ENCODE measurements at places on chromosomes 3 and 15.

- DNase-seq = no peak
Measured at GRCh38 chr15:39417366-39418134, 163.3 kb upstream of the THBS1 start.

GRCh38 chr15:55256281-55257011, 33.2 kb downstream of the RAB27A start:
- DNase-seq = no peak

- DNase-seq = no peak
Measured at GRCh38 chr3:51568036-51568435, 29.5 kb downstream of the RAD54L2 start.

DNA sequence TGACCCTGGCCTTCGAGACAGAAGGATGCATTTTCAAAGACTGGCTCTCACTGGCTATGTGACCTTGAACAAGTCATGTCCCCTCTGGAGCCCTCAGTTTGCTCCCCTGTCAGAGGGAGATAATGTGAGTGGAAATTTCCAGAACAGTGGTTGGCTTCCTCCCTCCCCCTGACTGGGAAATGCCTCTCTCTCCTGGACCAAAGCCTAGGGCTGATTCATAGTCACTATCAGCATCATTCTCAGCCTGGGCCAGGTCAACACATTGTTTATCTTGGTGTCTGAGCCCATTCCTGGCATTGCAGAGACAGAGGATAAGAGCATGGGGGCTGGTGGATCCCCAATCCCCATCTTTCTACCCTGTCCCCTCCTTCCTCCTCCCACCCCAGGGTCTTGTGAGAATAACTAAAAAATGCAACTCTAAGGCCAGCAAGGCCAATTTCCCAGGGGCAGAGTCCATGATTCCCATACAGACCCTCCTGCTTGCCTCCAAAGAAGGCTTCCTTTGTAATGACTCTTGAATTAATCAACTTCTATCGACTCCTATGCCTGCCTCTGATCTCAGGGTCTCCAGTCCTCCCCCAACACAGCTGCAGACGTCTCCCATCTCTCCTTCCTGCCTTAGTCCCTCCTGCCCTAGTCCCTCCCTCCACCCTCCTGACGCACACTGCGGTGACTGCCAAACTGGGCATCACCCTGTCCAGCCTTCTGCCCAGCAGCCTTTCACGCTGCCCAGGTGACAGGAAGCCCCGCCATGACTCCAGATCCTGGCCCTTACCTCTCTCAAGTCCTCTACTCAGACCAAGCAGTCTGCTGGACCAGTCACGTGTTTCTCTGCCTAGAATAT, 35.4 kb upstream of the CORO2B start:
- DNase-seq = peak; percentile 80

DNA sequence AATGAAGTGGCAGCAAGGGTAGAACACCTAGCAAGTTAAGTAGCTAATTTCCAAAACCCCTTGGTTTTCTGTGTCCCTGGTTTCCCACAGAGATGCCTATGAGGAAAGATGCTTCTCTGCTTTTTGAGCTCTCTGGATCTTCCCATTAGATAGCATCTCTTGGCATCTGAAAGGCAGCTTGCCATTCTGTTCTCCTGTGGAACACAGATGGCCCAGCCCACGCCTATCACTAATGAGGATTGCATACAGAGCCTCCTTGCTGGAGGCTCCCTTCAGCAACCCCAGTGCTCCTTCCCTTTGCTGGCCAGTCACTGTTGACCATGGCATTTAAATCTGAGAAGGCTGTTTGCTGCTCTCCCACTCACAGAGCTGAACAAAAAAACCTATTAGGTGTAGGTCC, 34.4 kb upstream of the ETV5 start:
- no peak for DNase-seq

- no peak for DNase-seq
Measured at GRCh38 chr3:30457726-30458125, 148.7 kb upstream of the TGFBR2 start.

DNA sequence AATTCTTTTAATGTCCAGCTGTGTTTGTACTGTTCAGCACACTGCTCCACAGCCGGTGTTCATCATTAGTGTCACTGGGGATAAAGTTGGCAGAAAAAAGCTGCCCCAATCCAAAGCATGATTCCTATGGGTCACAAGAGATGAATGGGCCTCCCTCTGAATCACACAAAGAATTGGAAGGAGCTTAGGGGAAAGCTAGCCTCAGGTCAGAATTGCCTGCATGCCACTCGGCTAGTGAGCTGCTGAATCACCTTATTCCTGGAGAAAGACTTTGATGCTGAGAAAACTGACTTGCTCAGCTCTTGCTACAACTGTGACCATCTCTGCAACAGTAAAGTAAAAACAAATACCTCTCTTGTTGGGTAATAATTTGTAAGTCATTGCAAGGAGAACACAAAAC, 3.5 kb downstream of the CCK start:
- no peak for DNase-seq

DNA sequence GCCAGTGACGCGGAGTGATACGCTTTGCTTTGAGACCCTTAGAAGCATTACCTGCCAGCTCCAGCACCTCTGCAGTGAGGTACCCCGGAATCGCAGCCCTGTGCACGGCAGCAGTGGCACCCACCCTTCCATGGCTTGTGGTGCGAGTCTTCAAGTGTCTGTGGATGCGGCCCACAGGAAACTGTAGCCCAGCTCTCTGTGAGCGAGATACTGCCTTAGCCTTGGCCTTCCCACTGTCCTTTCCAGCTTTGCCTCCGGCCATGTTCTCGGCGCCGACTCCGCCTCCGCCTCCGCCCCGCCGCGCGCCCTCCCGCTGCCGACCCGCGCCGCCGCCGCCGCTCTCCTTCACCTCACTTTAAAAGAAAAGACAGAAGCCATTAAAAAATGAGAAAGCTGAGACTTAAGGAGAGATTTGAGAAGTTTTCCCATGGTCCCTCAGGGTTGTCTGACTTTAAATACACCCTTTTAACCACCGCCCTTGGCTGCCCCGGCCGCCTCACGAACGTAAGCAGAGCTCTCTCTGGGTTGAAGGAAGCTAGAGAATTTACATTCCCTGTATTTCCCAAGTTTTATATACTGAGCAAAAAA, 78.5 kb upstream of the FAM174B start:
- peak; percentile 58 for DNase-seq

GRCh38 chr15:35104526-35105147, 19.5 kb upstream of the NANOGP8 start:
- no peak for DNase-seq

GRCh38 chr3:143510601-143511000, 337.7 kb downstream of the SLC9A9 start:
- DNase-seq = no peak

GRCh38 chr15:82539691-82540054, 584 bp downstream of the RPS17 start:
- no peak for DNase-seq

GRCh38 chr3:173401369-173401768, 3.8 kb downstream of the NLGN1 start:
- no peak for DNase-seq

DNA sequence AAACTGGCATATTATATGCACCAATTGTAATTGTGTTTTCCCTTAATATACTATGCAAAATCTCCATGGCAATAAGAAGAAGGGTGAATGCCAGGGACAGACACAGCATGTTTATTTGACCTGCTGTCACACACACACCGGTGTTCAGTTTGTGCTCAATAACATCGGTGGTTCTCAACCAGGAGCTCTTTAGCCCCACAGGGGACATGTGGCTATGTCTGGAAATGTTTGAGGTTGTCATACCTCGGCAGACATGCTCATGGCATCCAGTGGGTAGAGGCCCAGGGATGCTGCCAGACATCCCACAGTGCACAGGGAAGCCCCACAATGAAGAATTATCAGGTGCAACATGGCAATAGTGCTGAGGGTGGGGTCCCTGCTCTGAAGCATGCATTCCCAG, 38.2 kb downstream of the GLB1 start:
- no peak for DNase-seq

DNA sequence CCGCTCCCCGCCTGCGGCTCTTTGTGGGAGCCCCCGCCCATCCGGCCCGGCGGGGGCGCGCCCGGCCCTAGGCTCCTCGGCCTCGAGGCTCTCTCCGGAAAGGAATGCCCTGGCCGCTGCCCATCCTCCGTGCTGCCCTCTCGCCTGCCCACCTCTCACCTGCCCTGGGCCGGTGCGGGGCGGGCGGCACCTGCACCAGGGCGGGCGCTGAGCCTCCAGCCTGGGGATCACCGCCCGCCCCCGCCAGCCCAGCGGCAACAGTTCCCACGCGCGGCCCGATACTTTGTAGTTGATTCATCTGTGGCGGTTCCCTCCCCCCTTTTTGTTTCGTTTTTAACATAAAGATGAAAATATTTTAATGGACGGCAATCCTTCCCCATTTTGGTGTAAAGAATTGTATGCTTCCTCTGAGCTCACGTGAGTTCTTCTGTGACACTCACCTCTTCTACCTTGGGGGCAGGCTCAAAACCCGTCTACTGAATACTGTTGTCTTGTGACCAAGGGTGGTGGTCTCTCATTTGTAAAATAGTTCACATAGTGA, 1.9 kb downstream of the KLF13 start:
- DNase-seq = no peak

GRCh38 chr3:122322095-122323075, 2.7 kb upstream of the CSTA start:
- no peak for DNase-seq

- DNase-seq = no peak
Measured at GRCh38 chr3:23966328-23966727, 21.2 kb downstream of the NR1D2 start.

Measured in ovary (tissue), 10 donors.